ENCODE measurements at places on chromosomes 2 and 18.

GRCh38 chr2:127040169-127040568 is 66.8 kb downstream of the BIN1 start:
- DNase-seq = no peak
- no peaks in the 10 kb centered on the region for H3K27me3 ChIP-seq
- no peak overlapping the region for H3K27ac ChIP-seq
- no peak overlapping the region for H3K4me3 ChIP-seq
- H3K4me1 ChIP-seq = no peaks in the 10 kb centered on the region

DNA sequence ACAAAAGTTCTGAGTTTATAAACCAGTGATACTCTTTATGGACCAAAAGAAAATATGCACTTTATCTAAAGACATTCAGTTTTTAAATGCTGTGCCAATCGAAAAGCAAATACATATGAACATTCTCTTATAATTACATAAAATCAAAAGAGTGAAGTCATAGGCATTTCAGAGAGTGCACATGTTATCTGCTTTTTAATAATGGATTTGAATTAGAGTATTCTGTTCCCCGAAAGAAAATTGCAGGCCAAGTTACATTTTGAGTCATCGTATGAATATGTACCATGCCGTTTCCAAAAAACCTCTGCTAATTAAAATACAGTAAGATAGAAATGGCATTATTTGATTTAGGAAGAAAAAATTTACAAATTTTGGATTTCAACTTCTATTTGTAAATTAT is 565.7 kb downstream of the ZEB2 start:
- H3K27me3 ChIP-seq = no peaks in the 10 kb centered on the region
- DNase-seq = no peak
- no peak overlapping the region for H3K4me3 ChIP-seq

- no peaks in the 10 kb centered on the region for H3K36me3 ChIP-seq
- no peak for DNase-seq
- no peaks in the 10 kb centered on the region for H3K4me1 ChIP-seq
- H3K4me3 ChIP-seq = no peak overlapping the region
Measured at GRCh38 chr2:144798989-144799388, 279.1 kb upstream of the ZEB2 start.

- no peaks in the 10 kb centered on the region for H3K27me3 ChIP-seq
- H3K36me3 ChIP-seq = no peaks in the 10 kb centered on the region
- no peak overlapping the region for H3K27ac ChIP-seq
- no peaks in the 10 kb centered on the region for H3K4me1 ChIP-seq
- no peak overlapping the region for H3K4me3 ChIP-seq
Measured at GRCh38 chr18:21897811-21898210, 157.2 kb downstream of the MIB1 start.

GRCh38 chr2:121707344-121707919 is 29.2 kb downstream of the NIFK start:
- H3K4me1 ChIP-seq = no peaks in the 10 kb centered on the region
- no peak for DNase-seq
- H3K27ac ChIP-seq = no peak overlapping the region
- H3K36me3 ChIP-seq = no peaks in the 10 kb centered on the region

DNA sequence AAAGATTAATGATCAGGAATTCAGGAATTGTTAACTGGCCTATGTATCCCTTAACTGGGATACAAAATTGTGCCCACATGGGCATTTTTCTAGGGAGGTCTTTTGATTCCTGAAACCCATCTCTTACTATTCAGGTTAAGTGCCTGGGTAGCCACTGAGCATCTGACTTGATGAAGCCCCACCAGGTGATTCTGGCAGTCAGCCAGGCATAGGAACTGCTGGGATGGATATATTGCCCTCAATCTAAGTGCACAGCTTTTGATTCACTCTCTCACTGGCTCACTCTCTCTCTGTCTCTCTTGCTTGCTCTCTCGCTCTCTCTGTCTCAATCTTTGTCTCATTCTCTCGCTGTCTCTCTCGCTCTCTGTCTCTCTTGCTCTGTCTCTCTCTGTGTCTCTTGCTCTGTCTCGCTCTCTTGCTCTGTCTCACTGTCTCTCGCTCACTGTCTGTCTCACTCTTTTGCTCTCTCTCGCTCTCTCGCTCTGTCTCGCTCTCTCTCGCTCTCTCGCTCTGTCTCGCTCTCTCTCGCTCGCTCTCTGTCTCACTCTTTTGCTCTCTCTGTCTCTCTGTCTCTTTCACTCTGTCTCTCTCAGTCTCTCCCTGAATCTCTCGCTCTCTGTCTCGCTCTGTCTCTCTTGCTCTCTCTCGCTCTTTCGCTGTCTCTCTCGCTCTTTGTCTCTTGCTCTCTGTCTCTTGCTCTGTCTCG is 22.3 kb downstream of the INPP1 start:
- no peaks in the 10 kb centered on the region for H3K27me3 ChIP-seq
- no peak overlapping the region for H3K4me3 ChIP-seq
- no peak for DNase-seq
- no peaks in the 10 kb centered on the region for H3K36me3 ChIP-seq

DNA sequence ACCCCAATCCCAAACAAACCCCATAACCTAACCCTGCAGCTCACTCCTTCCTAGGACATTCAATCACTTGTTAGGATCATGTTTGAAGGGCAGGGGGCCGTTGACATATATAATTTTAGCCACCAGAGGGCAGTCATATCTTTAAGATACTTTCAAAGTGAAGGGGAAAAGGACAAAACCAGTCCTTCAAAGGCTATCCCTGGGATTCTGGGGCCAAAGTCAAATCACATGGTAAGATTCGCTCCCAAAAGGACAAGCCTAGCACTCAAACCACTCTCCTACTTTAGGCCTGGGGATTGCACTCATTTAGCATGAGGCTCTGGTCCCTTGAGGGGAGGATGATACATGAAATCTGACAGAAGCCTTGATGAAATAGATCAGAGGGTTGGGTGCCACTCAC is 44.6 kb downstream of the HAUS1 start:
- no peak overlapping the region for H3K4me3 ChIP-seq
- no peak overlapping the region for H3K27ac ChIP-seq
- DNase-seq = peak; percentile 39
- no peaks in the 10 kb centered on the region for H3K27me3 ChIP-seq

GRCh38 chr2:132446444-132446843 is 29.8 kb downstream of the GPR39 start:
- no peaks in the 10 kb centered on the region for H3K36me3 ChIP-seq
- no peak for DNase-seq
- no peak overlapping the region for H3K27ac ChIP-seq
- no peaks in the 10 kb centered on the region for H3K27me3 ChIP-seq
- H3K4me3 ChIP-seq = no peak overlapping the region

DNA sequence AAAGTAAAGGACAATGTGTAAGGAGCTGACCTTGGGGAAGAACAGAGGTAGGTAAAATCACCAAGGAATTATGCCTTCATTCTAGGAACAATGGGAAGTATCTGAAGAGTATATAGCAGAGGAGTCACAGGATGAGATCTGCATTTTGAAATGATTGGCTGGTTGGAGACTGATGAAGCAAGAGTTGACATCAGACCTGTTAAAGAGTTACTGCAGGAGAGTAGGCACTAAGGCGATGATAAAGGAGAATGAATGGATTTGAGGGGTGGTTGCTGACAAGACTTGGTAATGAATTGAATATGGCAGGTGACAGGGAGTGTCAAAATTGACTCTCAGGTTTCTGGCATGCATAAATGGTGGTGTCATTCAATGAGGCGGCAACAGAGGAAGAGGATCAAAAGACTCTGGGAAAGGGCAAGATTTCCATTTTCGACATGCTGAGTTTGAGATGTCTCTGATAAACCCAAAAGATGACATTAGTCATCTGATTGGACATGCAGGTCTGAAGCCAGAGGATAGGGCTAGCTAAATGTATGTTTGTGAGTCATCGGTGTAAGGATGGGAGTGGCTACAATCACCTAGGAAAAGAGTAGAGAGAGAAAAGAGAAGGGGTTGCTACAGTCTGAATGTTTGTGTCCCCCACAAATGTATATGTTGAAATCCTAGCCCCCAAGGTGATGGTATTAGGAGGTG is 236.5 kb downstream of the DYM start:
- no peak for DNase-seq
- H3K27me3 ChIP-seq = no peaks in the 10 kb centered on the region

GRCh38 chr2:5077479-5078089 is 614.6 kb upstream of the SOX11 start:
- no peak overlapping the region for H3K27ac ChIP-seq
- no peaks in the 10 kb centered on the region for H3K4me1 ChIP-seq
- no peak for DNase-seq
- no peaks in the 10 kb centered on the region for H3K36me3 ChIP-seq

DNA sequence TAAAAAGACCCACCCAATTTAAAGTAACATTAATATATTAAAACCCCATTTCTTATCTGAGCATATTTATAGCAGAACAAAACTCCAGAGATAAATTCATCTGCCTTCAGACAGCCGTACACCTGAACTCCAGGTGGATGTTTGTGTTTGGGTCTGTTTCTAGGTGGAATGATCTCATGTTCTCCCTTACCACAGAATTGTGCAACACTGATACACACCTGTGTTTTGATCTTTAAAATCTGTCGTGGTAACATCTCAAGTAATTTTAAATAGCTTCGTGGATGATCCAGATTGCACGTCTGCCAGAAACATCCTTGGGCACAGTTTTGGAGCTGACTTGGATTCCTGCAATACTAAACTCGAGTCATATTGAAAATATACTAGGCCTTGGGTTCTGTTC is 207.5 kb upstream of the FOSL2 start:
- H3K36me3 ChIP-seq = no peaks in the 10 kb centered on the region
- DNase-seq = no peak
- no peak overlapping the region for H3K27ac ChIP-seq
- H3K4me3 ChIP-seq = no peak overlapping the region
- no peaks in the 10 kb centered on the region for H3K4me1 ChIP-seq
- H3K27me3 ChIP-seq = no peaks in the 10 kb centered on the region

DNA sequence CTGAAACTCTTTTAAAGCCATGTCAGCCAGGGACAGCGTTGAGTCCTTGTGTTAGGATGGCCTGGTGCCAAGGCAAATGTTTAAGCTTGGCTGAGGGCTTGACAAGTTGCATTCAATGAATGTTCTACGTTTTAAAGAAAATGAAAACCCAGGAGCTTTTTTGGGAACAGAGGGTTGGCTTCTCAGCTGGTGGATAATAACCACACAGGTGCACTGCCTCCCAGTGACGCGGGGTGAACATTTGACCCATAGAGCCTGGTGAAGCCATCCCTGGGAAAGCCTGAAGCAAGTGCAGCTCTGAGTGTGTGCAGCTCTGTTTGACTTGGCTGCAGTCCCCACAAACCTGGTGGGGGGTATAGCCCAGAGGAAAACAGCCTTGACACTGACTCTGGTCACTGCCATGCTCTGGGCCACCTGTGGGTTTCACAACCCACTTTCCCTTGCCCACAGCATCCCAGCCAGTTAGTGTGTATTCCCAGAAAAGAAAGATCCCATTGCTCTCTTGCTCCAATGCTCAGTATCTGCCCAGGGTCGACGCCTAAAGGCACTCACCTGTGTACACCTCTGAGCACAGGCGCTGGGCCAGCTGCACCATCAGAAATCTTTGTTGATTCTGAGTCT is 874.9 kb downstream of the RNF144A start:
- no peaks in the 10 kb centered on the region for H3K4me1 ChIP-seq
- H3K36me3 ChIP-seq = no peaks in the 10 kb centered on the region
- no peak for DNase-seq

DNA sequence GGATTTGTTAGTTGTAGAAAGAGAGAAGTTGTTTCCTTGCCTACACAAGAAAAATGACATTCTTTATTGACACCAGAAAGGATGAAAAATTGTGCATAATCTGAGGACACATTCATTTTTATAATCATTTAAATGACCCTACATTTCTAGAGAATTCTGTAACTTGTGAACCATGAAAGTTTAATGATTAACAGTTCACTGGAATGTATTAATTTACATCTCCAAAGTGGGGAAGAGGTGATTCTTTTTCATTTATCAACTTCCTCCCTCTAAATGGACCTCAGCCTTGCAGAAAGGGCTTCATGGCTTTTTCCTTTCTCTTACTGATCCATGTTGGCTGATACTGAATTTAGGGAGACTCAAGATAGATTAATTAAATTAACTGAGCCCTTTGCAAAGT is 565.2 kb upstream of the LINC00305 start:
- H3K4me1 ChIP-seq = no peaks in the 10 kb centered on the region
- no peaks in the 10 kb centered on the region for H3K36me3 ChIP-seq
- no peak overlapping the region for H3K4me3 ChIP-seq
- no peak for DNase-seq

GRCh38 chr18:48959921-48960920 is 9.5 kb upstream of the SMAD7 start:
- no peak overlapping the region for H3K27ac ChIP-seq
- no peaks in the 10 kb centered on the region for H3K36me3 ChIP-seq
- peaks cover 15% of the 10 kb centered on the region for H3K4me1 ChIP-seq
- no peaks in the 10 kb centered on the region for H3K27me3 ChIP-seq
- DNase-seq = no peak
- no peak overlapping the region for H3K4me3 ChIP-seq

GRCh38 chr18:36279001-36279400 is 18.5 kb upstream of the FHOD3 start:
- no peak overlapping the region for H3K4me3 ChIP-seq
- no peaks in the 10 kb centered on the region for H3K4me1 ChIP-seq
- no peaks in the 10 kb centered on the region for H3K27me3 ChIP-seq
- H3K36me3 ChIP-seq = no peaks in the 10 kb centered on the region
- H3K27ac ChIP-seq = no peak overlapping the region

- H3K27me3 ChIP-seq = no peaks in the 10 kb centered on the region
- no peak overlapping the region for H3K27ac ChIP-seq
- no peak overlapping the region for H3K4me3 ChIP-seq
- H3K36me3 ChIP-seq = no peaks in the 10 kb centered on the region
- no peak for DNase-seq
Measured at GRCh38 chr18:45373286-45373880, 241.9 kb upstream of the SLC14A2 start.

GRCh38 chr2:39419282-39420223 is 17.5 kb downstream of the MAP4K3 start:
- H3K36me3 ChIP-seq = no peaks in the 10 kb centered on the region
- H3K27me3 ChIP-seq = no peaks in the 10 kb centered on the region
- H3K27ac ChIP-seq = no peak overlapping the region
- no peak overlapping the region for H3K4me3 ChIP-seq

GRCh38 chr2:156687126-156687525 is 250.9 kb downstream of the GPD2 start:
- no peak overlapping the region for H3K27ac ChIP-seq
- H3K36me3 ChIP-seq = no peaks in the 10 kb centered on the region
- no peak overlapping the region for H3K4me3 ChIP-seq
- H3K4me1 ChIP-seq = no peaks in the 10 kb centered on the region

GRCh38 chr2:182767578-182767977 is 51.5 kb downstream of the DNAJC10 start:
- no peak overlapping the region for H3K4me3 ChIP-seq
- H3K36me3 ChIP-seq = no peaks in the 10 kb centered on the region
- no peak overlapping the region for H3K27ac ChIP-seq
- H3K4me1 ChIP-seq = no peaks in the 10 kb centered on the region
- no peak for DNase-seq
